ENCODE measurements at places on chromosomes 5 and 9.

GRCh38 chr5:78640662-78641474, 7.7 kb downstream of the LHFPL2 start:
- no peak for DNase-seq

- DNase-seq, result no peak
These were observed 460.5 kb downstream of the MAN2A1 start for GRCh38 chr5:110150199-110150598.

DNA sequence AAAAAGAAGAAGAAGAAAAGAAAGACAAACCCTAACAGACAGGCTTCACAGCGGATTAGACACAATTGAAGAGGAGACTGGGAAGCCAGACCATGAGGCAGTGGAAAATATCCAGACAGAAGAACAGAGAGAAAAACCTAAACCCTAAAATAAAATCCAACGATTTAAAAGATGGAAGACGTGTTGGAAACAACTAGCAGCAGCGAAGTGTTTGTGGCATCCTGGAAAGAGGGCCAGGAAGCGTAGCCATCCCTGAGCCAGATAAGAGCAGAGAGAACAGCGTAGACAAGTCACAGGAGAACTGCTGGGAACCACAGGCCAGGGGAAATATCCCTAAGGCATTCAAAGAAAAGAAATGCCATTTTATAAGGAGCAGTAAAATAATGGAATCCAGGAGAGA, 39.7 kb upstream of the NKD2 start:
- DNase-seq, result no peak

DNA sequence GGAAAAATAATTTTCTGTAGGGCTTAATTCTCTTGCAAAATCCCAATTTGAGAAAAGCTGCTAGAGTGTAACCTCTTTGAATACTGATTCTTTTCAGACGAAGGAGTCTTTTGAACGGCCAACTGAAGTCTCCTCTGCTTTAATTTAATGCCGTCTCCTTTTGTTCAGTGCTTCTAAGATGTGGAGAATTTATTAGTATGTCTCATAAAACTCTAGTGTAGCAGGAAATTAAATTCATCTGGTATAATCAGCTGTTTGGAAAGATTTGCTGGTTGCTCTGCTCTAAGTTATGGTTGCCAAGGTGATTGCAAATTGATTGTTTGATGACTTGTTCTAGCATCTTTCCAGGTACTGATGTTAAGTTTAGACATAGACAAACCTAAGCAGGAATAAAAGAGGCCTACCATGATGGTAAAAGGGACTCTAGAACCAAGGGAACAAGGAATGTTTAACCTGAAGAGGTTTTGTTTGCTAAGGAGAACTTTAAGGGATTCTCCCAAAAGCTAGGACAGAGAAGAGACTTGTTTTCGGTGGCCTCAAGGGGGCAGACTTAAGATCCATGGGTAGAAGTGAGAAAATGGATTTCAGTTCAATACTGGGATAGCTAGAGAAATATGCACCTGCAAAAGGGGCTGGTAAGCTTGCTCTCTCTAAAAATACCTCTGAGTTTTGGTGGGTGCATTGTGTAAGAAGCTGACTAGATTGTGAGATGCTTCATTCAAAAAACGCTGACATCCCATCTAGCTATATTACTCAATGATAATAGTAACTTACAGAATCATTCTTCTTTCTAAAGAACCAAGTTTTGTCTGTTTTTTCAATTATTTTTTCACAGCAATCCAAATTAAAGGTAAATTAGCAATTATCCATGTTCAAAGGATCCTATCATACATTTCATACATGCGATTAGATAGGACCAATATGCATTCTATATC, 5.7 kb upstream of the ADRB2 start:
- DNase-seq, result no peak

DNA sequence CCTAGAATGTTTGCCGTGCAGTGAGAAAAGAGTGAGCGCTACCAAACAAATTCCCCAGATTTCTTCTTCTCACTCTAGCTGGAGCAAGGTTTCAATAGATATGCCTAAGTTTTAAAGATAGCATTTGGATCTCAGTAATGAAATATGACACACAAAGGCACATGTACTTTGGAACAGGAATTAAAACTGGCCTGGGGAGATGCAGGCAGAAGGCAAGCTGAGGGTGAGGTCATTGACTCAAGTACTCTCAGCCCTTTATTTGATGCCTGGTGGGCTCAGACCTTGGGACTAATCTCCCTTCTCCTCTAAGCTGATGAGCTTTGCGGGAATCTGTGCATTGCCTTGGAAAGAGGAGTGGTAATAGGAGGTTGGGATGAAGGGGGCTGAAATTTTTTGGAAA, 323.3 kb upstream of the SLC30A5 start:
- DNase-seq, result no peak

DNA sequence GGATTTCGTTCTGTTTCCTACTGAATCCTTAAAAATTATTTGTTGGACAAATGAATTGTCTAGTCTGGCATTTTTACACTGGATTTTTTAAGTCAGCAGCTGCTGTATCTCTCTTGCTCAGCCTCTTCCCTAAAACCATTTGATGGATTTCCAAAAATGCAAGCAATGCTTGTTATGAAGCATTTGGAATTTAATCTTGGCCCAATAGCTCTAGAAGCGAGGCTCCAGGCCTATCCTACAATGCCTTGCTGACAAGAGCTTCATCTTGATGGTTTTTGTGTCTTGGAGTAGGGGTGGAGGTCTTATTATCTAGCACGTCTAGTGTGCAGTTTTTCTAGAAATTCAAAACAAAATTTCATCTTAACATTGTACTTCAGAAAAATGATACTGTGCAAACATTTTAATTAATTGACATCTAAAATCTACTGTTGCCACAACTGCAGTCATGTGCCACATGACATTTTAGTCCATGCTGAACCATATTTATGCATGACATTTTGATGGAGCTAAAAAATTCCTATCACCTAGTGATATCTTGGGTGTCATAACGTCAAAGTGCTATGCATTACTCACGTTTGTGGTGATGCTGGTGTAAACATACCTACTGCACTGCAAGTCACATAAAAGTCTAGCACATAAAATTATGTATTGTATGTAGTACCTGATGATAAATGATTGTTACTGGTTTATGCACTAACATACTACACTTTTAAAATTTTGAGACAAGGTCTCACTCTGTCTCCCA, 5.9 kb upstream of the RAD23B start:
- no peak for DNase-seq

Measured in activated naive CD8-positive, alpha-beta T cell treated with anti-CD3 and anti-CD28 coated beads, Interleukin-2, amount 50 U/mL, for 16 hours (primary cell).